ENCODE measurements at places on chromosomes 3 and 15.
A peak's percentile ranks its signal among the peaks of the same experiment; 100 is the strongest.

- DNase-seq = no peak
Measured at GRCh38 chr15:78453447-78453846, 15.4 kb downstream of the IREB2 start.

GRCh38 chr15:69131362-69132220 is 28.8 kb upstream of the GLCE start:
- DNase-seq = no peak

DNA sequence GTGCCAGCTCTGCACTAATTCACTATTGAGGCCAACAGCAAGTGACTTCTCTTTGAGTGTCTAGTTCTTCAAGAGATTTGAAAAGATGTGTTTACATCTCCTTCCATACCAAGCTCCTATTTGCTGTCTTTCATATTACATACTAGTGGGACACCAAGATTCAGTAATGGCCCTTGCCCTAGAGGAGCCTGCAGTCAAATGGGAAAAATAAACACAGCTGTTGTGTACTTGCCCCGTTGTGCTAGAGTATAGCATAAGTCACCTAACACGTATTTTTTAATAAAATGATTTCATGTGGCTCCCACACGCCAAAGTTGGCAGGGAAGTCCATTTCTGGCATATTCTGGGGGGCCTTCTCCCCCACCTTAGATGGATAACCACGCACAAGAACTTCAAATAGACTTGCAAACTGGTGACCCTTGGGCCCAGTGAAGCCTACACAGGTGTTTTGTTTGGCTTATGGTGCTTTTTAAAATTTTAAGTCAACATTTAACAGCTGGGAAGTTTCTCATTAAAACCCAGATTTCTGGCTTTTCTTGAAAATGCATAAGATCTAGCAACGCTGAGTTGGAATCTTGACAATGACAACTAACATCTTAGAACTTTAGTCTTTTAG is 95.3 kb upstream of the LPP start:
- no peak for DNase-seq

- no peak for DNase-seq
Measured at GRCh38 chr3:100163787-100164186, 49.5 kb upstream of the FILIP1L start.

- no peak for DNase-seq
Measured at GRCh38 chr3:38509732-38510131, 13.6 kb downstream of the EXOG start.

DNA sequence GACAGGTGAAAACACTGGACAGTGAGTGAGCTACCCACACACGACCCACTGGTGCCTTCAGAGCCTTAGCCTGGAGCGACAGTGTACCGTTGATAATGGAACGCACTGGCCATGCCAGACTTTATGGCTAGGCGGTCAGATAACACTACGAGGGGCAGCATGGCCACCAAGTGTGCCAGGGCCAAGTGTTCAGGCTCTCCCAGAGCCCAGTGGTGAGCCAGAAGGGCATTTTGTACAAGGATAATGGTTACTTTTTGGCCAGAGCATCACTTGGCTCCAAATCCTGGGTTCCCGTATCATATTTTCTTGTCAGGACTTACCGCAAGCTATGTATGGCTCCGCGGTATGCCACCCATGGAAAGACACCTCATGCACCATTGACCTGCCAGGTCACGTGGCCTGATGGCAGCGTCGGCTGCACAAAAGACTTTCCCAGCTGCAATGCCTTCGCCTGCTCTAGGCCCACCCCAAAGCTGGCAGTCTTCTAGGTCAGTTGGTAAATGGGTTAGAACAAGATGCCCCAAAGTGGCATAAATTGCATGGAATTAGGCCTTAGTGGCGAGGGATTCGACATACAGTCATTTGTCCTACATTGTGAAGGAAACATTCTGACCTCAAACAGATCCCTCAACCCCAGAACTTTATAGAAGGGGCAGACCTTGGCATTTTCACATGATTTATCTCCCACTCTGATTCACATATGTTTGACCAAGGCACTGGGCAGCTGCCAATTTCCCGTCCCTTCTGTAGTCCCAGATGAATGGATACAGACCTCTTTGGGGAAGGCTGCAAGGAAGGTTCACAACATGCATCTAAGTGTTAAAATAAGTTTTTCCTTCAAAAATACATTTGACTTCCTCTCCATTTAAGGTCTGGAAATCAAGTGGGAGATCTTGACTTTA is 12.2 kb upstream of the SLC28A1 start:
- no peak for DNase-seq

GRCh38 chr3:40546816-40547215 is 22.1 kb downstream of the ZNF621 start:
- no peak for DNase-seq

GRCh38 chr3:22159004-22159695 is 408.1 kb upstream of the ZNF385D start:
- DNase-seq = no peak

DNA sequence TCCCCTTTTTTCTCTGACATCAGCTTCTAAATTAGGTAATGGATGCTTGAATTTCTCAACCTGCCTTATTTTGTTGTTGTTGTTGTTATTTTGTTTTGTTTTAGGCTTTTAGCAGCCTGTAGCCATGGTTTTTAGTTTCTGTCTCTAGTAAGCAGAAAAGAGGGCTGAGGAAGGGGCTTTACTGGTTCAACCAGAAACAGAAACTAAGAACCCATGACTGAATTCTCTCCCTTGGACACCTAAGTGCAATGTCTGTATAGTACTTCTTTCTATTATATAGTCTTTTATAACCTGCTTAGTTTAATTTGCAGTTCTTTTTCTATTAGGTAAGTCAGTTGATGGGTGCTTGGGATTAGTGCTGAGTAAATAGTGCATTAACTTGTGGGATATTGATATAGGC is 129.0 kb downstream of the BBX start:
- no peak for DNase-seq

GRCh38 chr15:99408236-99409096 is 157.2 kb downstream of the LRRC28 start:
- DNase-seq = peak; percentile 68

- DNase-seq = no peak
Measured at GRCh38 chr3:88987776-88988175, 119.6 kb upstream of the EPHA3 start.

DNA sequence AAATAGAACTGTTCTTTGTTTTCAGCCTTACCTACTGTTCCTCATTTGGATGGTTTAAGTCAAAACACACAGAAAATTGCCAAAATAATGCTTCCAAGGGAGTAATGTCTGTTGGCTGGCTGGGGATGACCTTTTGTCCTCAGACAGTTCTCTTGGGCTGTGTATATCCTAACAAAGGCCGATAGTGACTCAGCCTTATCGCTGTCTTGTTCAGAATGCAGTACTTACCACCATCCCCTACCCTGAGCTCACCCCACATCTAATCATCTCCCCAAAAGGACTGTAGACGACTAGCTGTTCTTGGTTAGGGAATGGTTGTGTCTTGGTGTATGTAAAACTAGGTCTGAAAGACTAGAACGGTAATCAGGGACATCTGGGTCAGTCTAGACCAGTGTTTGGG is 35.0 kb downstream of the RAB11A start:
- no peak for DNase-seq

GRCh38 chr3:176595307-176595706 is 602.0 kb downstream of the TBL1XR1 start:
- DNase-seq = no peak

- DNase-seq = no peak
Measured at GRCh38 chr3:183792976-183793375, 32.4 kb downstream of the MAP6D1 start.

GRCh38 chr15:95041297-95041696 is 809.9 kb downstream of the MCTP2 start:
- no peak for DNase-seq

DNA sequence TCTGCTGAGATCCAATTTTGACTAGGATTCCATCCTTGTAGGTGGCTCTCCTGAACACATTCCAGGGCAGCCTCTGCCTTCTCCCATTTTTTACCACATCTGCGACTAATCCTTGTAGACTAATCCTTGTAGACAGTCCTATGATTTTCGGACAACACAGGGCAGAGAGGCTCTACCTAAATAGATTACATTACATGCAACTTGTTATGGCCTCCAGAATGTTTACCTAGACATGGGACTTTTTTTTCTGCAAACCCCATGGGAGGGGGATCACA is 239.3 kb upstream of the WNT5A start:
- DNase-seq = no peak

DNA sequence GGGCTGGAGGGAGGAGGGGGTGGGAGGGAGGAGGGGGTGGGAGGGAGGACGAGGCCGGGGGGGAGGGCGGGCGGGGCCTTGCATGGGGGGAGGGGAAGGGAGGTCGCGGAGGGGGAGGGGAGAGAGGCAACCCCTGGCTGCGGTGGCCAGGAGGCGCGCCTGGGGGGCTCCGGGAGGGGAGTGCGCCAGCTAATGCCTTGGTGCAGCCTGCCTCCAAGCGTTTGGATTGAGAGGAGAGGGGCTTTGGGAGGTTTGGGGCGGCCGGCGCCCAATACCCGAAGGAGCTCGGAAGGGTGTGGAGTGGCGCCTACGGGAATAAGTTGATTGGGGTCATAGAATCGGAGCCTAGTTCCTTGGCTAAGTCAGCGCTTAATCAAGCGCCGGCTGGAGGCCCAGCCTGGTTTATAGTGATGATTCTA is 557 bp downstream of the TFG start:
- DNase-seq = no peak

DNA sequence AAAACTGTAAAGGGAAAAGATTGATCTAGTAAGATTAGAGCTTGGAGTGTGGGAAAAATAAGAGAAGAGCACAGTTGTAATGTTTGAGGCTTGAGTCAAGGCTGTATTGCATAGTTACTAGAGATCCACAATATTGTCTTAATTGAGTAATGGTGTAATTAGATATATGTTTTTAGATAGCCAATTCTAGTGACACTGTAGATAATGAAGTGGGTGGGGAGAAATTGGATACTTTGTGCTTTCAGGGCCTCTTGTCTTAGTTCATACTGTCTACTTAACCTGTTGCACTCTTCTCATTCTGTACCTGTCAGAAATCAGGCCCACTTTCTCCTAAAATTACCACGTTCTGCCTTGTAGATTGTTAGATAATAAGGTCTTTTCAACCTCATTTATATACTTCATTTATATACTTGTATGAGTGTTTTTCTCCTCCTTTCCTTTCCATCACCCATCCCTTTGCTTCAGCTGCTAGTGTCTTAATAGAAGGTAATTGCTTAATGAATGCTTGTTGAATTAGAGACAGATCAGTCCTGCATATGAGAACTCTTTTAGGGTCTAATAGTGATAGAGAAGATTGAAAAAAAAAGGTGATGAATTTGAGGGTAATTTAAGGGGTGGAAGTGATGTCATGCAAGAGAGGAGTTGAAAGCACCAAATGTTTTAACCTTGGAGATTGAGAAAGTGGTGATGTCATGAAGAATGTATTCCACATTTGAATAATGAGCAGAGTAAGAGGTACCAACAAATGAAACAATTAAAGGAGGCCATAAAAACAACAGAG is 32.0 kb downstream of the PIK3CA start:
- no peak for DNase-seq

- DNase-seq = no peak
Measured at GRCh38 chr3:123008840-123009239, 18.7 kb downstream of the SEMA5B start.

GRCh38 chr3:172042136-172042662 is 2.8 kb downstream of the FNDC3B start:
- DNase-seq = no peak

GRCh38 chr15:26126819-26127387 is 263.8 kb upstream of the ATP10A start:
- DNase-seq = no peak

DNA sequence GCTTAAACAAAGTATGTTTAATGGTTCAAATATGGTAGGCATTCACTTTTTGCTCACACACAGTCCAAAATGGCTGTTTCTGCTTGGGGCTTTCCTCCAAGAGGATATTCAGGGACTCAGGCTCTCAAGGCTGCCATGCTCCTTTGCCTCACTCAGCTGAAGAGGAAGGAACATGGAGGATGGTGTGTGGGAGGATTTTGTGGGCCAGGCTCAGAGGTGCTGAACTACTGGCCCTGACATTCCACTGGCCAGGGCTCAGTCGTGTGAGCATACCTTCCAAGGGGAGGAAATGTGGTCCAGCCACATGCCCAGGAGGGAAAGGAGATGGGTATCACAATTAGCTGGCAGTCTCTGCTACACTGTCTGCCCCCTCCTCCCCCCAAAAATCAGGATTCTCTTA is 8.7 kb downstream of the PXYLP1 start:
- DNase-seq = no peak

DNA sequence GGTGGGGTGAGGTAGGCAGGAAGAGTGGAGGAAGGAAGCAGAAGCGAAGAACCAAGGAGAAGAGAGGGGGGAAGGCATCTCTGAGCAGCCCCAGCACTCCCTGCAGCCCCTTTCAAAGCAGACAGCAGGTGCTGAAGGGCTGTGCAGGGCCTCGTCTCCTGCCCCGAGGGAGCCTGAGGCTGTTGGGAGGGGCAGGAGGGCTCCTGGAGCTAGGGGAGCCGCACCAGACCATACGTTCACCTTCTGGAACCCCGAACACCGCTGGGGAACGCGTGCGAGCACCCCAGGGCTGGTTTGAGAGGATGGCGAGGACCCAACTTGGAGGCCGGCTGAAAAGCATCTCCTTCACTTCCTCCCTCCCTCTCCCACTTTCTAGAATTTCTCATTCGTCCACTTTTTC is 259.8 kb downstream of the FAM43A start:
- DNase-seq = no peak

DNA sequence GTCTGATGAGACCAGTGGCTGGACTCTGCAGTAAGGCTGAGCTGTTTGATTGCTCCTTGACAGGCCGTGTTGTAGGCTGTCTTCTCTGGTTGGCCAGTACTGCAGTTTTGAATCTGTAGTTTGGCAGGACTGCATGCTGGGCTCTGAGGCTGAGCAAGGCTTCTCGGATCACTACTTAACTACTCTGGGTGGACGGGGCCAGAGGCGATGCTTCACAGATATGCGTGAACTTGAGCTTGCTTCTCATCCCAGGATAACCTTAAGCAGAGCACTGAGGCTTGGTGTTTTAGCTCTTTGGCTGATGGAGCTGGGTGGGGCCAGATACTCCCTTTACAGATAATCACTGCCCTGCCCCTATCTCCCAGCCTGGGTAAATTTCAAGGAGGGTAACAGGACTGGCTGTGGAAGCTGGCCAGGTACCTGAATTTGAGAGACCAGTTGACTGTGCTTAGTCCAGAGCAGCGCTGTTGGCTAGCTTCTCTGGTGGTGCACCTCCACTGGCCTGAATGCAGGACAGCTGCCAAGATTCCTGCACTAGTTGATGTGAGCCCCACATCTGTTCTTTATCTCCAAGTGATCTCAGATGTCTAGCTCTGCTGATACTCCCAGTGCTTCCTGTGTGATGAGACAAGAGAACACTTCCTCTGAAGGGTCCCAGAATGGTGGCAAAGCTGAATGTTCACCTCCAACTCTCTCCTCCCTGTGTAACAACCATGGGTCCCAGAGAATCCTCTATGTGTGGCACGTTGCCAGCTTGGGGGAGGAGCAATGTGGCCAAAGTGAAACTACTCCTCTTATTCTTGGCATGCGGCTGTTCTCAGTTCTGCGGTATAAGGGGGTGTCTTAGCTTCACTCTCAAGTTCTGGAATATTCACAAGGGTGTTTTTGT is 37.9 kb downstream of the RPL39L start:
- peak; percentile 10 for DNase-seq

- no peak for DNase-seq
Measured at GRCh38 chr3:55426486-55426885, 60.6 kb downstream of the WNT5A start.
